ENCODE measurements at places on chromosomes 2 and 18. TPM values are rescaled to one million over a fixed set of nuclear protein-coding genes. Genes with fewer than 3 reads are reported as not detected.

GREB1L gene
- 0.79 TPM for total RNA-seq

ZNF236 gene
- total RNA-seq, result 18.6 TPM

GATA6 gene
- total RNA-seq, result 10.9 TPM

- no peaks in the 10 kb centered on the region for H3K36me3 ChIP-seq
- no peak overlapping the region for H3K4me3 ChIP-seq
- H3K27ac ChIP-seq, result no peak overlapping the region
- no peaks in the 10 kb centered on the region for H3K4me1 ChIP-seq
These were observed 163.0 kb downstream of the PHLPP1 start for GRCh38 chr18:62878305-62878704.

Data from kidney (tissue), 22 donors.